ENCODE measurements at places on chromosomes 7 and 10.

DNA sequence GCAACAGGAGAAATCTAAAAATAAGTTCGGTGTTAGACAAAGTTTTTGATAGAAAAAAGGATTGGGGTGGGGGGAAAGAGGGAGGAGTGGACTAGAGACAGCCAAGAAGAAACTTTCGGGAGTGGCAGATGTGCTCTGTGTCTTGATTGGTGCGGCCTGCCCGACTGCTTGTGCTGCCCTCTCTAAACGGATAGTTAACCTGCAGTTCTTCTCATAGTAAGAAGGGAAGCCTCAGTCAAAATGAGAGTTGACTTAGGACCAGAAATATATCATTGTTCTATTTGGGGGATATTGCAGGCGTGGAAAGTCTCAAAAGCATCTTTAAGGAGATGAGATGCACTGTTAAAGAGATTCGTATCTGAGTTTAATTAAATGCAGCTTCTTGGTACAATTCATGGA lies 39.3 kb downstream of the UBE3C start:
- no peak for DNase-seq

- DNase-seq = no peak
Measured at GRCh38 chr10:55233505-55233904, 432.5 kb upstream of the PCDH15 start.

GRCh38 chr10:80493522-80494051 lies 39.5 kb downstream of the TSPAN14 start:
- peak; percentile 80 for DNase-seq

DNA sequence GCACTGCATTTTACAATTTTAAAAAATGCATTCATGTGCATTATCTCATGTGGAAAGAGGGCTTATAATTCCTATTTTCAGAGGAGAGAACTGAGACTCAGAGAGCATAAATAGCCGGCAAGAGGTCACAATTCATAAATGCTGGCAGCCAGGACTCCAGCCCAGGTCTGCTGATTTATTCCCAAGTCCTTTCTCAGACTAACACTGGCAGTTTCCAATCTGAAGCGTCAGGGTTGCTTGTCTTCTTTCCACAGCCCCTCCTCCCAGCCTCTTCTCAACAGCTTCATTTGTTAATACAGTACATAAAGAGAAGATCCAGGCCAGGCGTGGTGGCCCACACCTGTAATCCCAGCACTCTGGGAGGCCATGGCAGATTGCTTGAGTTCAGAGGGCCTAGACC lies 108.9 kb downstream of the PARD3 start:
- no peak for DNase-seq

DNA sequence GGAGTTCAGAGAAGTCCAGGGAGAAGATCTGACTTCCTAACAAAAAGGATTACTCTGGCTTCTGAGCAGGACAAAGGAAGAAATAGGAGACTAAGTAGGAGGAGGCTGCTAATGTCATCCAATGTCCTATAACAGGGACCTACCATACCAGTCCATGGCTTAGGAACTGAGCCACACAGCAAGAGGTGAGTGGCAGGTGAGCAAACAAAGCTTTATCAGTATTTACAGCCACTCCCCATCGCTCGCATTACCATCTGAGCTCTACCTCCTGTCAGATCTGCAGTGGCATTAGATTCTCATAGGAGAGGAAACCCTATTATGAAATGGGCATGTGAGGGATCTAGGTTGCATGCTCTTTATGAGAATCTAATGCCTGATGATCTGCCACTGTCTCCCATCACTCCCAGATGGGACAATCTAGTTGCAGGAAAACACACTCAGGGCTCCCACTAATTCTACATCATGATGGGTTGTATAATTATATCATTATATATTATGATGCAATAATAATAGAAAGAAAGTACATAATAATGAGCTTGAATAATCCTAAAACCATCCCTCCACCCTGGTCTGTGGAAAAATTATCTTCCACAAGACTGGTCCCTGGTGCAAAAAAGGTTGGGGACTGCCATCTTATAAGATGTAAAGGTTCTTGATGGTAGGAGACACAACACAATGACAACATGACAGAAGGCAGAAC lies 487.4 kb downstream of the PLXDC2 start:
- no peak for DNase-seq

DNA sequence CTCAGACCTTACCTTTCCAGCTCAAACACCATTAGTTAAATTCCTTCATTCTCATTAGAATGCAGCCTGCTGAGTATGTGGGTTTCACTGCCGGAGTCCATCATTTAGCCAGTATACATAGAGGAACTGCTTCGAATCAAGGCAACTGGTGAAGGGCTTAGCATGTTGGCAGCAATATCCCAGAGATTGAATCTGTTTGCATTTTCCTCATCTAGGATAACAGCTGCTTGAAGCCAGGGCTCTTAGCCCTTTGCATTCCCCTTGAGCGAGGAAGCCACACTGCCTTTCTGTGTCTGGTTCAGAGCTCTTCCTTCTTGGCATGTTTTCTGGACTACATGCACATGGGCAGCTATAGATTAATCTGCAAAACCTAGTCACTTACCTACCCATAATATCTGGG lies 14.7 kb downstream of the NODAL start:
- no peak for DNase-seq

DNA sequence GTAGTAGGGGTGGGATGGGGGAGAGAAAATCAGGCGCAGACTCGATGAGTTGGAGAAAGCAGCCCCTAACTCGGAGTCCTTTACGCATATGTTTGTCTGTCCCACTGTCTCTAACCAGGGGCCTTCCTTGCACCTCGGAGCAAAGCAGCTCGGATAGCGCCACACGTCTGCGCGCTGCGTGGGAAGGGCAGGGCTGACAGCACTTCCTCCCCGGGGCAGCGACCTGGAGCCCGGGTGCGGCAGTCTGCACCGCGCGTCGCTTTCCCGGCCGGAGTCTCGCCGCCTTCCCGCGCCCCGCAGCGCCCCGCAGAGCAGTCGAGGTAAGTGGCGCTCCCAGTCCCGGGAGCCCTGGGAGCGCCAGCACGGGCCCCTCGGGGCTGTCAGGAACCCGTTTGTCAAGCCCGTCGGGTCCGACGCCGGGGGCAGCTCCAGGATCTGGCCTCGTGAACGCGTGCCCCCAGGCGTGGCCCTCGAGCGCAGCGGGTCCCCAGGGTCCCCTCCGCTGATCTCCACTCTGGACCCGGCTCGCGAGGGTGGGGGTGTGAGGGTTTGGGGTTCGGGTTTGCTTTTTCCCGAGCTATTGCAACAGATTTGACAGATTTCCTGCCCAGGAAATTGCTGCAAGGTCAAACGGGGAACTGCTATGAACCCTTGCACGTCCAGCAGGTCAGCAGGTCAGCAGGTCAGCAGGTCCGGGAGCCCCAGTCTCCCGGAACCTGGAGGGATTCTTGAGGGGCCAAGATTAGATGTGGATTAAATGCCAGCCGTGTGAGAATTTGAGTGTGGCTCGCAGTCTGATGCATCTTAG lies 597 bp downstream of the APBB1IP start:
- peak; percentile 45 for DNase-seq

GRCh38 chr7:3762146-3762831 lies 461.2 kb downstream of the SDK1 start:
- DNase-seq = no peak

GRCh38 chr10:133394801-133395221 lies 854 bp downstream of the MTG1 start:
- no peak for DNase-seq

DNA sequence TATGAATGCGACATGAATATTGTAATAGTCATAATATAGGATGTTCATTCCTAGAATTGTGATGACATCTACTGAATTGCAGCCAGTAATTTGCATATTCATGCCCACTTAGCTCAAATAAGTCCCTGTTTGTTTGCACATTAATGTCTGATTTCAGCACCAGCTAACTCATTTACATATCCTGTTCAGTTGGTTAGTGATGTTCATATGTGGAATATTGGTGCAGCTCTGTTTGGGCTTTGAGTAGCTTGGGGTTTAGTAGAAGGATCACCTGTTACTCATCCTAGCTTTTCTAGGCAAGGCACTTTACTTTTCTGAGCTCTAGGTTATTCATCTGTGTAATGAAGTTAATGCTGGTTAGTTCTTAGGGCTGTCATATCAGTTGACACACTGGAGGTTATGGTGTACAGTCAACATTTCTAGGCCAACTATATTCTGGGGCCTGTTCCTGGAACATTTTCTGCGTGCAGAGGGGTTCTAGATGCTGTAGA lies 238.4 kb downstream of the EXOC4 start:
- no peak for DNase-seq

DNA sequence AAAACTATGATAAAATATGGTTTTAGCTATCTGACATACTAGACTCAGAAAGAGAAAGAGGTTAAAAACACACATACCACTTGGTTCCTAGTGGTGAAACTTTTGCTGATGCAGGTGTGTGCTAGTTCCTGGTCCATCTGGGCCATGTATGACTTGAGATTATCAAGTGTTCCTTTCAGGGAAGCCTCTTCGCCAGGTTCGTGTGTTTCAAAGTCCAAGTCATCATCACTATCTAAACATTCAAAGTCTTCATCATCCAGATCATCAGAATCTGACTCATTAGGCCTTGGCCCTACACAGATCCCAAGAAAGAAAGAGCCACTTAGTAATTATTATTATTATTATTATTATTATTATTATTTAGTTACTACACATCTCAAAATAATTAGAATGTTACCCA lies 26.4 kb downstream of the NUDT13 start:
- no peak for DNase-seq

DNA sequence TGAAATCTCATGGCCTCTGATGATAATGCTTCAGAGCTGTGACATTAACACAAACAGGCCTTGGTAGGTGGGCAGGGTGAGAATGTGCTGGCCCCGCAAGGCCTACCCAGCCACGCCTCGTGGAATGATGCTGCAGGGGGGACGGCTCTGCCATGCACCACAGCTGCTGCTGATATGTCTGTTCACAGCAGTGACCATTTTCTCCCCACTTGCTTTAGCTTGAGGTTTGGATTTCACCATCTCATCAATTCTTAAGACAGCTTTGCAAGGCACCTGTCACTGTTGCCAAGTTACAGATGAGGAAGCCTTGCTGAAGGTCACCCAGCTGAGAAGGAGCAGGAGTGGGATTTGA lies 128.3 kb downstream of the PTPN20 start:
- no peak for DNase-seq

DNA sequence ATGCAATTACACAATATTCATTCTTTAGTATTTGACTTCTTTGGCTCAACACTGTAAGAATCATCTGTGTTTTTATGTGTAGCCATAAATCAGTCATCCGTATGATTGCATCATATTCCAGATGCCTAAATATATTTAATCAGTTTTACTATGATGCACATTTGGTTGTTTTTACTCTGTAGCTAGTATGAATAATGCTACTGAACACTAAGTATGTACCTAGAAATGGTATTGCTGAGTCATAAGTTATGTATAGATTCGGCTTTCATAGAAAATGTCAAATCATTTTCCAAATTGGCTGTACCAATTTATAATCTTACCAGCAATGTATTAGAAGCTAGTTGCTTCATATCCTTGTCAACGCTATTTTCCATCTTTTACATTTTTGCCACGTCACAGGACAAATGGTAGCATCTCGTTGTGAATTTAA lies 197.3 kb upstream of the PLXNA4 start:
- DNase-seq = peak; percentile 91

- DNase-seq = no peak
Measured at GRCh38 chr10:123548770-123549169, 117.4 kb upstream of the GPR26 start.

DNA sequence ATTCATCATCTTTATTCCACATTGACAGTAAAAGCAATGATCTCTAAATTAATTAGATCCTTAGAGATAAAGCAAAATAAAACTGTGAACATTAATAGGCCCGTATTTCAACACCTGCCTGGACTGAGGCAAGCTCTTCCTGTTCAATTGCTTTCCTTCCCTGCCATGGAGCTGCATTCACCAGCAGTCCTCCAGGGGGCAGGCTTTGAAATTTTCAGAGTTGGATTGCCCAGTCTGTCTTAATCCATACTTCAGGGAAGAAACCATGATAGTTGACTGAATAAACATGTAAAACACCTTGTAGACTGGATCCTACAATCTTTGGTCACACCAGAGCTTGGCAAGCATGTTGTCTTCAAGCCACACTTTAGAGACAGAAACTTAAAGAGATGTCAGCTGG lies 936.6 kb downstream of the NRG3 start:
- peak; percentile 3 for DNase-seq

- DNase-seq = no peak
Measured at GRCh38 chr7:69498671-69499070, 99.6 kb upstream of the AUTS2 start.

DNA sequence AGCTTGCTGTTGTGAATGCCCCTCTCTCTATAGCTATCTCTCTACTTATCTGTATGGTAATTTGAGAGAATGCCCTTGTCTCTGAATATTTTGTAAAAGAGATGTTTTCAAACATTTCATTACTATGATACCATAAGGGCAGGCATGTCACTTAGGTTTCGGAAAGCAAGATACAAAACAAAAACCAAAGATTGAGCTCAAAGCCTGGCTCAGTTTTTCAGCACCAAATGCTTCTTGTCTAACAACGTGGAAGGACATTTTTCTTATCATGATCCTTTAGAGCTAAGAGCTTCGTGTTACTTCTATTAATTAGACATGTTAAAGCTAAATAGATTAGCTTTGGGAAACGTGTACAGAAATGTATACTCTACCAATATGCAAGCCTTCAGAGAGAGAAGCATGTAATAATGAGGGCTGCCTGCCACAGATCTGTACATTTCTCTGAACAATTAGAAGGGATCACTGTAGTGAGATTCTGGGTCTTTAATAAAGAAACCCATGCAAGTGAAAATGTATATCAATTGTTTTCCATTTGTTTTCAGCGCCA lies 148.9 kb downstream of the ARID5B start:
- no peak for DNase-seq

- DNase-seq = no peak
Measured at GRCh38 chr10:25064401-25064800, 48.0 kb downstream of the THNSL1 start.

GRCh38 chr10:30285970-30286369 lies 63.1 kb downstream of the MTPAP start:
- DNase-seq = no peak

DNA sequence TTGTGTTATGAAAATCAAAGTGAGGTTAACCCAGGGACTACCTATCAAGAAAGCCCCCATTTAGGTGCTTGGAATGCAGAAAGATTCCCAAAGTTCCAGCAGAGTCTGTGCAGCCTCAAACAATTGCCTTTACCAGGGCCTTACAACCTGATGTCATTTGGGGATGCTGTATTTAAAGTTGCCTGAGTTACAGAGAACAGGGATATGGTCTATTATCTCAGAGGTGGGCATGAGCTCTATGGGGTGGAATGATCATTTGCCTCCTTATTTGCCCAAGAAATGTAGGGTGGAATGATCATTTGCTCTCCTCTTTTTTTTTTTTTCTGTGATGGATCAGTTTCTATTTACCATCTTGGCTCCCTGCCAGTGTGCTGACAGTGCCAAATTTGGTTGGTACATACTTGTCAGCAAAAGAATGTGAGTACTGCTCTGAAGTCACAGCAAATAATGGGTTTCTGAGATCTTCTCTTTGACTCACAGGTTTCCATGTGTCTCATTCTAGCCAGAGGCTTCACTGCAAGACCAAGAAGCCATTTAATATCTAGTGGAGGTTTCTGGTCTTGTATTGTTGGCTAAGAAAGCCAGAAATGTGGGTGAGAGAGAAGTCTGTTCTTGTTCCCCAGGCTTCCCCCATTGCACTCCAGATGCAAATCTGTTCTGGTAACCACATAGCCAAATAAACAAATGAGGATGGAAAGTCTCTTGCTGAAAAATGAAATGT lies 45.5 kb upstream of the ZNRF2 start:
- peak; percentile 60 for DNase-seq

GRCh38 chr7:128869138-128869943 lies 6.7 kb downstream of the ATP6V1F start:
- DNase-seq = no peak
